ENCODE measurements at places on chromosomes 6 and 20. TPM values are rescaled to one million over a fixed set of nuclear protein-coding genes. Genes with fewer than 3 reads are reported as not detected.

The BACH2 gene
- polyA plus RNA-seq: 0.01 TPM

The RSPO3 gene
- polyA plus RNA-seq: not detected

GRCh38 chr6:70150521-70150920 lies 152.4 kb downstream of the COL9A1 start:
- DNase-seq: no peak

GRCh38 chr6:56802584-56802983 lies 152.3 kb upstream of the BEND6 start:
- no peak for DNase-seq

DNA sequence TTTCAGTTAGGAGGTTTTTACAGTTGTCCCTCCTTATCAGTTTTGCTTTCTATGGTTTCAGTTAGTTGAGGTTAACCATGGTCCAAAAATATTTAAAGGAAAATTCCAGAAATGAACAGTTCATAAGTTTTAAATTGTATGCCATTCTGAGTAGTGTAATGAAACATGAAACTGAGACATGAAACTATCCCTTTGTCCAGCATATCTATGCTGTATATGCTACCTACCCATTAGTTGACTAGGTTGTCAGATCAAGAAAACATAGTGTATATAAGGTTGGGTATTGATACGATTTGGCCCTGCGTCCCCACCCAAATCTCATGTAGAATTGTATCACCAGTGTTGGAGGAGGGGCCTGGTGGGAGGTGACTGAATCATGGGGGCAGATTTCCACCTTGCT lies 39.1 kb downstream of the VGLL2 start:
- DNase-seq: no peak

DNA sequence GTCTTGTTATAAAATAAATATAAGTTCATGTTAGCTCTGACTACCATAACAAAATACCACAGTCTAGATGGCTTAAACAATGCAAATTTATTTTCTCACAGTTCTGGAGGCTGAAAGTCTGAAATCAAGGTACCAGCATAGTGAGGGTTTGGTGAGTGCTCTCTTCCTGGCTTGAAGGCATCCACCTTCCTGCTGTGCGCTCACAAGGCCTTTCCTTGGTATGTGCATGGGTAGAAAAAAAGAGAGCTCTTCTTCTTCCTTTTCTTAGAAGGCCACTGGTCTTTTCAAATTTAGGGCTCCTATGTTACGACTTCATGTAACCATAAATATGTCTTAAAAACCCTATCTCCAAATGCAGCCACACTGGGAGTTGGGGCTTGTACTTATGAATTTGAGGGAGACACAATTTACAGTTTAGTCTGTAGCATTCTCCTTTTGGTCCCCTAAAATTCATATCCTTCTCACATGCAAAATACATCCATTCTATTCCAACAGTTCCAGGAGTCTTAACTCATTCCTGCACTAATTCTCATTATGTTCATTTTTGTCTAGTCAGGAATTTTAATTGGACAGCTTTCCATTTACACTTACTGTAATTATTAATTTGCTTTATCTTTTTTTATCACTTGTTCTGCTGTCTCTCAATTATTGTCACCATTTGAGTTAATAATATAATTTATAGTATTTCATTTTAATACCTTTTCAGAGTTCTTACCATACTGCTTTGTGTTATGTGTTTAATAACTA lies 381.9 kb upstream of the EPHA7 start:
- no peak for DNase-seq

DNA sequence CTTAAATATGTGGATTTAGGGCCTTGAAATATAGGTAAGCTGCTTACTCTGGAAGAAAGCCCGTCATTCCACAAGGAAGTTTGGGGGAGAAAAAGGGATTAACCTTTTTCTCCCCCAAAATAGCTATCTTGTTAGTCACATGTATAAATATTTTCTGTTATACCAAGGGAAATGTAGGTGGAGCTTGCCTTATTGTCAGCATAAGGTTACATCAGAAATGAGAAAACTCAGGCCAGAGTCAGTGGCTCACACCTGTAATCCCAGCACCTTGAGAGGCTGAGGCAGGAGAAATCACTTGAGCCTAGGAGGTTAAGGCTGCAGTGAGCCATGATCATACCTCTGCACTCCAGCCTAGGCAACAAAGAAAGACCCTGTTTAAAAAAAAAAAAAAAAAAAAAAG lies 129.9 kb downstream of the LRFN2 start:
- DNase-seq: no peak

- DNase-seq: no peak
These were observed 55.5 kb downstream of the TCP11 start for GRCh38 chr6:35085359-35086281.
